ENCODE measurements at places on chromosomes 16 and 17. TPM values are rescaled to one million over a fixed set of nuclear protein-coding genes. Genes with fewer than 3 reads are reported as not detected.

DNA sequence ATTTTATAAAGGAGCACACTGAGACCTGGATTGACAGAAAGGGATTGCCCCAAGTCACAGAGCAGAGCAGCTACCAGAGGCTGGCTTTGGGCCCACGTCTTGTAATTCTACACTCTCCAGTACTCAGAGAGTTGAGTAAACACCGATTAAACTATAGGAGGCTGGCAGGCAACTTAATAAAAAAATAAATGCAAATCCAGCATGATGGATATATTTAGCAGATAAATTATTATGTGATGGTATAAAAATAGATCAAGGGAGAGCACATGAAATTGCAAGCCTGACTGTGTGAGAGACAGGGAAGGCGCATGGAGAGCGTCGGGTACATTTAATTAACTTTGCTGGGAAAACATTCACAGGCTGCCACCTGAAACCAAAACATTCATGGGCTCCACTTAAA is 87.7 kb upstream of the CCL2 start:
- no peak for DNase-seq

DNA sequence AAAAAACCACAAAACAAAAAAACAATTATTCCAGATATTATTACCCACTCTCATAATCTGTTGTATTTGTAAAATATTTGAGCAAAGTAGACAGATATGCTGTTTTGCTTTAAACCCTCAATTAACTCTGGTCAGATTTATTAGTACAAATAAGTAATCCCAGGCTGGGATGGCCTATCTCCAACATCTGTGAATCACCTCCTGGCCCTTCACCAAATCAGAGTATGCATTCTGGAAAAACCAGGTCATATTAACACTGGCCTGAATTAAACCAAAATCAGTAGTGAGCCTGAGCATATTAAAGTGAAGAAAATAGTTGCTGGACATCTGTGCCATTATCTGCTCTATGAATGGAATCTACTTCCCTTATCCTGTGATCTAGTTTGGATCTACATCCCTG is 41.0 kb downstream of the STAT3 start:
- DNase-seq = peak; percentile 60

- no peak for DNase-seq
These were observed 13.1 kb downstream of the SLC22A31 start for GRCh38 chr16:89187032-89187769.

DNA sequence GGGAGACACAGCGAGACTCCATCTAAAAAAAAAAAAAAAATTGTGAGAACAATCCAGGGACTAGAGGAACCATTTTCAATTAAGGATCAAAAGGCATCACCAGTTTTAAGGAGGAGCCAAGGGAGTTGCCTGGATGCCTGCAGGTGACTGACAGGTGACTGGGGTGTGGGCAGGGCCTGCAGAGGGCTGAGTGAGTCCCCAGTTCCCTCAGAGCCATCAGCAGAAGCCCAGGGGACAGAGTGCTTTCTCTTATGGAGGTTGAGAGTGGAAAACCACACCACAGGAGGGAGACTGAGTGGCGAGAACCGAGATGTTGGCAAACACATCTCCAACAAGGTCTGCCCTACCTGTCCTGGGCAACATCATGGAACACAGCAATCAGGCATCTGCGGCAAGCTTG is 27.1 kb upstream of the CREBBP start:
- DNase-seq = no peak

DNA sequence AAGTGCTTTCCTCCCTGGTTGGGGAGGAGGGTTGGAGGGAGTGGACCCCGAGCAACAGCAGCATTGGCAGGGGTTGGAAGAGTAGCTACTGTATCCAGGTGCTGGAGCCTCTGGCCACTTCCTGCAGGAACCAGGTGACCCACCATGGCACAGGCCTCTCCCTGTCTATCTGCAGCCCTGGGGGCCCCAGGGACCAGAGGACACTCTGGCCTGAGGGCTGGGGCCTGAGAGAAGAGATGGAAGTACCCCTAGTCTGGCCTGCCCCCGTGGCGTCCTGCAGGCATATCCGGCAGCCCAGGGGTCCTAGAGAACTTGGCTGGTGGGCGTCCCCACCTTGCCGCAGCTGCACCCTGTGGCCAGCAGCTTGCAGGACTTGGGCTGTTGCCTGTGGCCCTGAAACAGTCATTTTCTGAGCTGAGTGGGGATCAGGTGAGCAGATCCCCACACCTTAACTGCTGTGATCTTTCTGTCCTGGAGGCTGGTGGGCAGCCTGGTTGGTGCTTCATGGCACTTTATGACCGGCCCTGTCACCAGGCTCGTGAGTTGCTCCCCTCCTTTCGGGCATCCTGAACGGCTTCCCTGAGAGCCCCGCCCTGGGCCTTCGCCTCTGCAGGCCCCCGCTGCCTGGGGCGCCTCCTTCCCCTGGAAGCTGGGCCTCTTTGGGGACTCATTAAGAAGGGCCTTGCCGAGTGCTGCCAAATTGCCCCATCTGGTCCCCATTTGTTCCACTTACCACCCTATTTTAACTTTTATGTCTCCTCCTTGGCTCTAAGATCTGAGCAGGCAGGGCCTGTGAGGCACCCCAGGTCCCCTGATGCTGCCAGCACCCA is 298.6 kb downstream of the SEC14L1 start:
- no peak for DNase-seq

The RANBP10 gene
- polyA plus RNA-seq = 11.3 TPM

GRCh38 chr16:4411684-4412083 is 4.7 kb downstream of the CORO7 start:
- DNase-seq = no peak

The TRAPPC1 gene
- polyA plus RNA-seq = 227 TPM

DNA sequence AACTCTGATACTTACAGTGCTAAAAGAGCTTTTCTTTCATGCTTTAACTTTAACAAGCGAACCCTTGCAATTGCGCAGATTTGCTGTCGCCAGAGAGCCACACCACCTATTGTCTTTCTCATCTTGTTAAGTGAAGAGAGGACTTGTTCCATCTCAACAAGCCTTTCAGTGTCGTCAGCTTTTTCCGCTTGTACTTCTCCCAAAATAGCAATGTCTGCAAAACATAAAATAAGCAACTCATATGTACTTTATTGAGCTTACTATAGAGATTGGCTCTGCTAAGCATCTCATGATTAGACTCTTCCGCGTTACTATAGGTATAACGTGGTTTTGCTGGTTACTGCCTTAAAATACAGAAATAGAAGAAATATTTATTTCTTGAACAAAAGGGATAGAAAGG is 51.9 kb downstream of the ABCA8 start:
- no peak for DNase-seq

The VMP1 gene
- 196 TPM for polyA plus RNA-seq

The KIAA0753 gene
- polyA plus RNA-seq = 11.5 TPM

DNA sequence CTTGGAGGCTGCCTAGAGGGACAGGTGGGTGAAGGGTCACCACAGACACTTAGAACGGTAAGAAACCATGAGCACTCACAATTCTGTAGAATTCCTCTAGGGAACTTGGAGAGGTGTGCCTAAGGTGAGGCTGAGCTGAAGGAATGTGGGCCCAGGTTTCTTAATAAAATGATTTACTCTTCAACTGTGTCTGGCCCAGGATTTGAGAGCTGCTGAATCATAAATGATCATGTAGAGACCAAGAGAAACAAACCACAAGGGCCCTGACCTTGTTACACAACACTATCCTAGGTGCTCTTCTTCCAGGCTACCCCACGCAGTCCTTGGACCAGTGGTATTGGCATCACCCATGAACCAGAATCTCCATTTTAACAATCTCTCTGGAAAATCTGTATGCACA is 27.7 kb downstream of the ZNF18 start:
- DNase-seq = no peak

The C16orf92 gene
- not detected for polyA plus RNA-seq

DNA sequence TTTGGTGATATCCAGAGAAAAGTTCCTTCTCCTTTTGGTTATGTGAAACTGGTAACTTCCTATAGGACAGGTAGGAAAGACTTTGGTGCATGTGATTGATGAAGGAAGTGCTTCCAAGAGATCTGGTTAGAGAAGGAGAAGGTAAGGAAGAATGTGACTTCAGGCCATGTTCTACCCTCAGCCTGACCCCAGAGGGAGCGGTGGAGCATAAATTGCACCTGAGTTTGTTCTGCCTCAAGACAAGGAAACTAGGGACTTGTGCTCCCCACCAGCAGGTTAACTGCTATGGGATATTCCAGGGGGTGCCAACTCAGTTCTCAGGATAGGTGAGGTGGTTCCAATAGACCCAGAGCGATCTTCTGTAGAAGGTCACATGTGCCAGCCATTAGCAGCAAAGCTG is 299.3 kb upstream of the XYLT1 start:
- no peak for DNase-seq
